ENCODE measurements at places on chromosomes 1 and 21.

DNA sequence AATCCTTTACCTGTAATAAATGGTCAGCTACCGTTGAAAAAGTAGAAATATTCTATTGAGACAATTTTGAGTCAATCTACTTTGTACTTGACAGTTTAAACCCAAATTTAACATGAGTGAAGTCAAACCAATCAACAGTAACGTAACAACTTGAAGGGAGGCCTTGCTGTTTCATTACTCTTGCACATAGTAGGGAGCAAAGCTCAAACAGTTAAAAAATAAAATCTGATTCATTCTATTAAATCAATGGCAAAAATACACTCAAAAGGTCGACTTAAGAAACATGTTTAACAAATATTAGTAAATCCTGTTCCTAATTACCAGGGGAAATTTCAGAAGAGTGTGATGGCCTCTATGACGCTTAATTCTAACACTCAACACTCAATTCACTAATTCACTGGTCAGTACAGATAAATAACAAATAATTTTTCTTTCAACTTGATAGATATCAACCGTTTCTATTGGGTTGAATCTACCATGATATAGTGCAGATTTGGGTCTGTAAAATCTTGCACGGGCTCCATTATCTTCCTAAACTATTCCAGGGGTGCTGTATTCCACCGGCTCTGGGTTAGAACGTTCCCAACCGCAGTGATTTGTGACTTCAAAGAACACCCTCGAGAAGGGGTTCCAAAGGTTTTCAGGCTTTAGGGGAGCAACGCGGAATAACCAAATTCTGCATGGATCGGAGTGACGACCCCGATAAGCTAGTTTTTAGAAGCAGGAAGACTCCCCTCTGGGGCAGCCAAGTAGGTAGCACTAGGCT lies 1.4 kb downstream of the TARBP1 start:
- no peak for DNase-seq

- DNase-seq = no peak
Measured at GRCh38 chr21:40902299-40902698, 55.3 kb upstream of the DSCAM start.

DNA sequence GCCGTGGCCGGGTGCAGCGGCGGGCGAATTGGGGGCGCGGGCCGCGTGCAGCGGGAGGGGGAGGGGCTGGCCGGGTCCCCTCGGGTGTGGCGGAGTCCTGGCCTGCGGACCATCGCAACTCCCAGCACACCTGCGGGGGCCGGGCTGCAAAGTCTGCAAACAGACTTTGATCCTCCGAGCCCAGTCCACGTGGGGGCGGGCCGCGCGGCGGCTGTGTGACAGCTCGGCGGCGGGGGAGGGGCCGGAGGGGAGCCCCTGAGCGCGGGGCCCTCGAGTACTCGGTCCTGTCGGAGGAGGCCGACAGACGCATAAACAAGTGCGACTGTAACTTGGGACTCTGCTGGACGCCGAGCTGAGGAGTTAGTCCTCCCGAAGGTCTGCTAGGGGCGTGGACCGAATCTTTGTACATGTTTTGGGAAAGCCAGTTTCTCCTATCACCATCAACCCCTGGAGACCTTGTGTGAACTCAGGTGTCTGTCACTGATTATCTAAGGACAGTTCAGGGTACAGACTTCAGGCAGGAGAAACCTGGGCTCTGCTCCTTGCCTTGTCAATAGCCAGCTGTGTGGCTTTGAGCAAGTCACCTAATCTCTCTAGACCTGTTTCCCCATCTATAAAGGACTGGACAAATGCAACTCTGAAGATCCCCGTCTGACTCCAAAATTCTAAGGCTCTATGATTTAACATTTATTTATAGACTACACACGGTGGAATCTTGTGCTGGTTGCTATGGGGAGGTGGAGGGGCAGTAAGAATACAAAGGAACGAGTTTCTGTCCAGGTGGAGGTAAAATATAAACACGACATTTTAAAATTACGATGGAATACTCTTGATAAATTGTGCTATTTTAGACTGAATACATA lies 710 bp upstream of the SLC30A1 start:
- peak; percentile 50 for DNase-seq

DNA sequence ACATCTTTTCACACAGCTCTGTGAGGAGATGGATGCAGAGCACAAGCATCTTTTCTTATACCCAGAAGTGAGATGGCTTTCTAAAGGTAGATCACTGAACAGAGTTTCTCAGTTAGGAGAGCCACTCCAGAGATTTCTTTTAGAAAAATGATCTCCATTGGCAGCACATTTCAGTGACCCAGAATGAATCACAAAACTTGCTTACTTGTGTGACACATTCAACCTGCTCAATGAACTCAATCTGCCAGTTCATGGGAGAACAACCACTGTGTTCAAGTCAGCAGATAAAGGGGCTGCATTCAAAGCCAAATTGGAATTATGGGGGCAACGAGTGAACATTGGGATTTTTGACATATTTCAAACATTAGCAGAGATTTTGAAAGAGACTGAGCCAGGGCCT lies 78.3 kb downstream of the UCHL5 start:
- DNase-seq = no peak

- DNase-seq = no peak
Measured at GRCh38 chr1:237171454-237172117, 129.6 kb downstream of the RYR2 start.

DNA sequence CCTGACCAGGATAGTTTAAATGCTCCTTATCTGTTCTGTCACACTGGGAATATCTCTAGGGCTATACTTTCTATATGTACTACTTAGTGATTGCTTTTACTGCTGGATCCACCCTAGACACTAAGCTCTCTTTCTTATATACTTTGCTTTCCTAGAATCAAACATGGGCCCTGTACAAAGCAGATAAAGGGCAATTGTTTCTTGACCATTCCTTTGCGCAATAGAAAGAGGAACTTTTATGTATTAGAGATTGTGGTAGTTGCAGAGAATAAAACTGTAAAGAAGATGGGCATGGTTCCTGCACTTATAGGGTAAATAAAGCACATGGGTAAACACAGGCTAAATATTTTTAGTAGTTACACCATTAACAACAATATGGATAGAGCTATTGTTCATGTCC lies 58.8 kb downstream of the ATP6V1G3 start:
- no peak for DNase-seq

- DNase-seq = no peak
Measured at GRCh38 chr1:81327743-81328142, 473.0 kb upstream of the ADGRL2 start.

DNA sequence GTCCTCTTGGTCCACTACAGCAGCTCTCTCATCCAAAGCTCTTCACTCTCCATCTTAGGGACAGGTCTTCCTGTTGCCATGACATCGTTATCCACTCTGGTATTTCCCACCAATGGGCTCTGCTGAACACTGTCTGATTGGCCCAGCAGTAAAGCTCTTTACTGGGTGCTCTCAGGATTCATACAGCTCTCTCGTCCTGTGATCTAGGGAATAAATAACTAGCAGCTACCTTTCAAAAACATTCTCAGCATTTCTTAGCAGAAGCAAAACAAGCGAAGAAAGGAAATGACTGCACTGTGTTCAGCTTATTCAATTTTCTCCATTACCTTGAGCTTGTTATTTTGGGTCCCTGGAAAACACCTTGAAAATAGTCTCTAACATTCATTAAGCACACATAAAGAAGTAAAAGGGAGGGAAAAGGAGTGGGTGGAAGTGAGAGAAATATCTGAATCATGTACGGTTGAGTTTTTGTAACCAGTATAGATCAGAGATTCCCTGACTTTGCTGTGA lies 163.4 kb upstream of the SGIP1 start:
- DNase-seq = no peak

- DNase-seq = no peak
Measured at GRCh38 chr1:223492044-223492443, 98.8 kb downstream of the CCDC185 start.

GRCh38 chr1:9280015-9280860 lies 12.5 kb upstream of the SPSB1 start:
- DNase-seq = peak; percentile 95

- DNase-seq = no peak
Measured at GRCh38 chr1:31573261-31573660, 3.1 kb upstream of the TINAGL1 start.
